Iris pigment epithelial cell (primary cell): ENCODE measurements at places on chromosomes 1 and 21.

GRCh38 chr1:209382231-209383100 lies 201.0 kb upstream of the CAMK1G start:
- no peak for DNase-seq

DNA sequence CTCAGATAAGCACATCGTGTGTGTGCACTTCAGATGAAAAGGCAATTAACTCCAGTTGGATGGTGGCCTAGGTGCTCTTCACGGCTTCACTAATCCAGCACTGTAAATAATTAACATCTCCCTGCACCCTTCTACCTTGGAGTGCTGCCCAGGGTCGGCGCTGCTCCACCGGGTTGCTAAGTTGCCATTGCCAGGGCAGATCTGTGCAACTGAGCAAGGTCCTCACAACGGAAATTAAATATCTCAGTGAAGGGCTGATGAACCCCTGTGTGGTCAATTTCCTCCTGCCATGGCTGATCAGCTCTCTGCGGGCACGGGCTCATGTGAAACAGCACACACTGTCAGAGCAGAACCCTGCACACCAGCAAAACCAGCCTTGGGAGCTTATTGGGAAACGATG lies 63.2 kb downstream of the SYDE2 start:
- DNase-seq, result no peak

- no peak for DNase-seq
Measured at GRCh38 chr1:32337855-32338636, 2.0 kb upstream of the MARCKSL1 start.

- DNase-seq, result peak; percentile 10
Measured at GRCh38 chr1:20476265-20477038, 9.6 kb downstream of the CAMK2N1 start.

- no peak for DNase-seq
Measured at GRCh38 chr21:42293649-42294272, 21.4 kb downstream of the TFF3 start.

DNA sequence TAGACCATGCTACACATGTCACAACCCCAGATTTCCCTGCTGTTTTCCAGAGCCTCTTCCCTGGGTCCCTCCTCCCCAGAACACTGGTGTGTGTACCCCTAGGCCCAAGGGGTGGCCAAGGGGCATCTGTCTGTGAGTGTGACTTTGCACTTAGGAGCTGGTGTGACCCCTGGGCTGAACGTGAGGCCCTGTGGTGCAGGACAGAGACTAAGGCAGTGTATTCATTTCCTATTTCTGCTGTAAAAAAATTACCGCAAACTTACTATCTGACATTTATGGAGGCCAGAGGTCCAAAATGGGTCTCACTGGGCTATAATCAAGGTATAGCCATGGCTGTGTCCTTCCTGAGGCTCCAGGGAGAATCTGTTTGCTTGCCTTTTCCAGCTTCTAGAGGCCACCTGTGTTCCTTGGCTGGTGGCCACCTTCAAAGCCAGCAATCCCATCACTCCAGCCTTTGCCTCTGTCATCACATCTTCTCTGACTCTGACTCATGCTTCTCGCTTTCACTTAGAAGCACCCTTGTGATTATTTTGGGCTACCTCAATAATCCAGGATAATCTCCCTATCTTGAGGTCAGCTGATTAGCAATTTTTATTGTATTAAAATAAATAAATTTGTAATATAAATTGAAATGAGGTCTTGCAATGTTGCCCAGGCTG lies 24.0 kb upstream of the ELOA start:
- peak; percentile 75 for DNase-seq

GRCh38 chr1:99956755-99957154 lies 13.0 kb upstream of the SLC35A3 start:
- DNase-seq, result peak; percentile 69

DNA sequence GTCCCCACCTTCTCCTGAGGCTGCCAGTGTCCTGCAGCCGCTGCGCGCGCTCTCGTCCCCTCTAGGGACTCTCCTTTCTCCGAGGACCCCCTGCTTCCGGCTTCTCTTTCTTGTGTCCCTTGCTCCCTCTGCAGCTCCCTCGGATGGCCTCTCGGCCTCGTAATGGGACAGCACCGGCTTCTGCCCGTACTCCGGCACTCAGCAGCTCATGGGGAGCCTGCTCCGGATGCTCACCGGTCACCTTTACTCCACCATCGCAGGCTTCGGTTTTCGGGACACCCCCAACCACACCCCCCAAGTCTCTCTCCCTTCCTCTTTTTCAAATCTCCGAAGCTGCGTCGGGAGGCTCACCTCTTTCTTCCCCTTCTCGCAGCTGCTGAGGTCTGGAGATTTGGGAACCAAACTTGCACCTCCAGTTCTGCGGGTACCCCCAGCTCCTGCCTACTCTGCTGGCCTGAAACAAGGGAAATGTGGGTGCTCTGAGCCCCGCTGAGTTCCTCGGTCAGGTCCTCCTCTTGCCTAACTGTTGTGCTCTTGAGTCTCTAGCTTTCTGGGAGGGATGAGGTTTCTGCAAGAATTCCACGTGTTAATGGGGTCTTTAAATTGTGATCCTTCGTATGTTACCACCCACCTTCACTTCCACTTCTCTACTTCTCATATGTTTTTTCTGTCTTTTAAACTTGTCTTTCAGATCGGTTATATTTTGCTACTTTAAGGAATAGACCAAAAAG lies 930 bp downstream of the CDC14A start:
- no peak for DNase-seq

DNA sequence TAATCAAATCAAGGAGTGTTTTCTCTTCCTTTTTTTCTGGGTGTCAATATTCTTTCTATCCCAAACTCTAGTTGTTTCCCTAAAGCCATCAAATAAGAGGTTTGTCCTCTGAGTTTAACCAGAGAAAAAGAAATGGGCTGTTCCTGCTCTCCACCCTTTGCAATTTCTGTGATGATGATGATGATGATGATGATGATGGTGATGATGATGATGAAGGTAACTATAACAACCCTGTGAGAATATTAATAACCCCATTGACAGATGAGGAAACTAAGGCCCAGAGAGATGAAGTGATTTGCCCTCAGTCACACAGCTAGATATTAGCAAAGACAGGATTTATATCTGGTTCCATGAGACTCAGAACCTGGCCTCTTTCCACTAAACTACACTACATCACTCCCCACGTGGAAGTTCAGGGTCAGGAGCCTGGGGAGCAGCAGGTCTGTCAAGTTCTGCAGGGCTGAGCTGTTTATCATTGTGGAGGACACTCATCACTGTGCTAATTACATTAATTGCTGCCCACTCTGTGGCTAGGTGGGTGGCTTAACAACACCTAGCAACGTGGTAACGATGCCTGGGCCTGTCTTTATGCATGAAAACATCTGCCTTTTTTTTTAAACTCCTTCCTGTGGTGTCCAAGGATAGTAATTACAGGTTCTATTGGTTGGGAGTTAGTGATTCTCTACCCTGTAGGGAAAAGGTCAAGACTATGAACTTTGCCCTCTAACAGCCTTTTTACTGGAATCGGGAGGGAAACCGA lies 19.0 kb upstream of the JUN start:
- no peak for DNase-seq

GRCh38 chr1:226953175-226953800 lies 13.2 kb downstream of the COQ8A start:
- no peak for DNase-seq

GRCh38 chr1:174286042-174286441 lies 126.7 kb downstream of the RABGAP1L start:
- DNase-seq, result no peak
